ENCODE measurements at places on chromosomes 1 and 21. TPM values are rescaled to one million over a fixed set of nuclear protein-coding genes. Genes with fewer than 3 reads are reported as not detected.

- H3K27me3 ChIP-seq: no peaks in the 10 kb centered on the region
- H3K27ac ChIP-seq: no peak overlapping the region
- H3K36me3 ChIP-seq: no peaks in the 10 kb centered on the region
- no peak overlapping the region for H3K4me3 ChIP-seq
- DNase-seq: no peak
These were observed 1637.4 kb upstream of the PRMT6 start for GRCh38 chr1:105419030-105419429.

- no peaks in the 10 kb centered on the region for H3K36me3 ChIP-seq
- H3K27me3 ChIP-seq: no peaks in the 10 kb centered on the region
- H3K4me3 ChIP-seq: no peak overlapping the region
- no peaks in the 10 kb centered on the region for H3K4me1 ChIP-seq
These were observed 59.5 kb upstream of the CD55 start for GRCh38 chr1:207261971-207262370.

The AQP10 gene
- total RNA-seq: not detected

The TDRD5 gene
- total RNA-seq: not detected

The KCNE2 gene
- total RNA-seq: not detected

The OR2L8 gene
- not detected for total RNA-seq

The CRP gene
- not detected for total RNA-seq

The ASB17 gene
- total RNA-seq: not detected

All from stomach (tissue), 19 donors.